Hematopoietic multipotent progenitor cell treated with erythropoietin and hydrocortisone succinate and interleukin-3 and kit ligand, for 6 days (in vitro differentiated cells): ENCODE measurements at places on chromosomes 13 and 19.

GRCh38 chr13:45602183-45603170 is 13.1 kb downstream of the ERICH6B start:
- DNase-seq: peak; percentile 7

DNA sequence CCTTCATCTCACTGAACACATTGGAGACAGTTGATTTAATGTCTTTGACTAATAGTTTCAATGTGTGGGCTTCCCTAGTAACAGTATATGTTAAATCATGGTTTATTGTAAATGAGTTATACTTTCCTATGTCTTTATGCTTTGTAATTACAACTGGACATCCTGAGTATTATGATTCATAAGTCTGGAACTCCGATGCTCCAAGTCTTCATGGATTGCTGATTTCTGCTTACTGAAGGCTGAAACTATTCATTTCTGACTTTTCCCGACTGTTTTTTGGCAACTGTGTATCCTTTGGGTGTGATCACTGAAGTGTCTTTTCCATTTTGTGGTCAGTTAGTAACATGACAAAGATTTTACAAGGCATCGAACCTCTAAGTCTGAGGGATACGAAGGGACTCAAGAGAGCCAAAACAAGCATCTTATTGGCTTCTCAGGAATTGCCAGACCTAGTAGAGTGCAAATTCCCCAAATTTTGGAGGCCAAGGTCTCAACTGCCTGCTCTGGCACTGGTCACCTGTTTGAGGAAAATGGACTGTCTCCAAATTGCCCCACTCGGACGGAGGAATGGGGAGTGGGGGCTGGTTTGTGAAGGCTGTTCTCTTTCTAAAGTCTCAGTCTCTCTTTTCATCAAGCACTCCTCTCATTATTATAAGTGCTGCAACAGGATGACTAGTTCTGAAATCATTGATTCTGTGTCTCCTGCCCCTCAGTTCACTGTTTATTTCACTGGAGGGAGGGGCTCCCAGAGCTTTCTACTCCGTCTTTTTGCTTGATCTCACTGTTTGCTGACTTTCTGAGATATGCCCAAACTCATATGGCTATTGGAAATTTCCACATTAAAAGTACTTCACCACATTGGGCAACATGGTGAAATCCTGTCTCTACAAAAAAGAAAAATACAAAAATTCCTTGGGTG is 20.2 kb upstream of the CD70 start:
- DNase-seq: no peak

DNA sequence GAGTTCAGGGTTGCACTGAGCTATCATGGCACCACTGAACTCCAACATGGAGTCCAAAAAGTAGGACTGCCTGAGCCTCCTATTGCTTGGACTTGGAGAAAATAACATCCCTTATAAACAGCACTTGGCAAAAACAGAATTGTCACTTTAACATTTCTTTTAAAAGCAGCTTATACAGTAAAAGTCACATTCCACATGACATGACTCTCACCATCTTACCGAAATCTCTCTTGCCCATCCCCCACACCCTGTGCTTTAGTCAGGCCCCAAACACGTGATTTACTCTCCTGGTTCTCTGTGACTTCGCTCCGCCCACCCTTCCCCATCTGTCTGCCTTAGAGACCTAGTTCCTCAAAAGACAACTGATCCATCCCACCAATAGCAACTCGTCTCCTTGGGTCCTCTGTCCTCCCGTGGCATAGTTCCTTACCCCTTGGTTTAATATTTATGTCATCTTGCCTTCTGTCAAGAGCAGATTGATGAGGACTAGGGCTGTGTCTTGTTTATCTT is 4.6 kb downstream of the SAFB start:
- DNase-seq: peak; percentile 95

DNA sequence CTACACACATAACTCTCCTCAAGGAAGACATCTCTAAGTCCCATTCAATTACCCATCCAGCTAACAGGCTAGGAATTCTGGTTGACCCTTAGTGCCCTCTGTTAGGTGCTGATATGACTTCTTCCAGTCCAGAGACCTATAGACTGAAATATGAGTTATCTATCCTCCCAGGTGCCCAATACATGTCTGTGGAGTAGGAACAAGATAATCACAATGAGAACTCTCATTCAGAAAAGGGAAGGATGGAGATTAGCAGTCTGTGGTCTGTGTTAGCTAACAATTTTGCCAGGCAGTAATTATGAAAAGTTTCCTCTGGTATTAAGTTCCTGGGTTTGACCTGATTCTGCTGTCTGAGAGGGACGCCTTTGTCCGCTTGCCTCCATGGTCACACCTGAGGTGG is 44.2 kb upstream of the SLAIN1 start:
- peak; percentile 29 for DNase-seq

GRCh38 chr19:48190885-48191284 is 20.4 kb downstream of the ZSWIM9 start:
- DNase-seq: no peak

DNA sequence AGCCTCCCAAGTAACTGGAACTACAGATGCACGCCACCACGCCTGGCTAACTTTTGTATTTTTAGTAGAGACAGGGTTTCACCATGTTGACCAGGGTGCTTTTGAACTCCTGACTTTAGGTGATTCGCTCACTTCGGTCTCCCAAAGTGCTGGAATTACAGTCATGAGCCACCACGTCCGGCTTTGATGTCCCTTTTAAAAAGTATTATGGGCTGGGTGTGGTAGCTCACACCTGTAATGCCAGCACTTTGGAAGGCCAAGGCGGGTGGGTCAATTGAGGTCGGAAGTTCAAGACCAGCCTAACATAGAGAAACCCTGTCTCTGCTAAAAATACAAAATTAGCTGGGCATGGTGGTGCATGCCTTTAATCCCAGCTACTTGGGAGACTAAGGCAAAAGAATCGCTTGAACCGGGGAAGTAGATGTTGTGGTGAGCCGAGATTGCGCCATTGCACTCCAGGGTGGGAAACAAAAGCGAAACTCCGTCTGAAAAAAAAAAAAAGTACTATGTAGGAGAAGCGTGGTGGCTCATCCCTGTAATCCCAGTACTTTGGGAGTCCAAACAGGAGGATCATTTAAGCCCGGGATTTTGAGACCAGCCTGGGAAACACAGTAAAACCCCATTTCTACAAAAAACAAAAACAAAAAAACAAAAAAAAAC is 22.8 kb upstream of the ERVV-1 start:
- no peak for DNase-seq

GRCh38 chr13:28659621-28659970 is 666 bp downstream of the POMP start:
- peak; percentile 63 for DNase-seq

- DNase-seq: no peak
These were observed 521.0 kb downstream of the SUCLA2 start for GRCh38 chr13:47480121-47480520.

DNA sequence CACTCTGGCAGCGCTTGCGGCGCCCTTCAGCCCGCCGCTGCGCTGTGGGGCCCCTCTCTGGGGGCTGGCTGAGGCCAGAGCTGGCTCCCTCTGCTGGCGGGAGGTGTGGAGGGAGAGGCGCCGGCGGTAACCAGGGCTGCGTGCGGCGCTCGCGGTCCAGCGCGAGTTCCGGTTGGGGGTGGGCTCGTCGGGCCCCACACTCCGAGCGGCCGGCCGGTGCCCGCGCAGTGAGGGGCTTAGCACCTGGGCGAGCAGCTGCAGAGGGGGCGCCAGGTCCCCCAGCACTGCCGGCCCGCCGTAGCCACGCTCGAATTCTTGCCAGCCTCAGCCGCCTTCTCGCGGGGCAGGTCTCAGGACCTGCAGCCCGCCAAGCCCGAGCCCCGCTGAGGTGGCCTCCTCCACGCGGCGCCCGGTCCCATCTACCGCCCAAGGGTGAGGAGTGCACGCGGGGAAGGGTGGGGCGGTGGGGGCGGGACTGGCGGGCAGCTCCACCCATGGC is 879.0 kb upstream of the SLITRK5 start:
- no peak for DNase-seq

DNA sequence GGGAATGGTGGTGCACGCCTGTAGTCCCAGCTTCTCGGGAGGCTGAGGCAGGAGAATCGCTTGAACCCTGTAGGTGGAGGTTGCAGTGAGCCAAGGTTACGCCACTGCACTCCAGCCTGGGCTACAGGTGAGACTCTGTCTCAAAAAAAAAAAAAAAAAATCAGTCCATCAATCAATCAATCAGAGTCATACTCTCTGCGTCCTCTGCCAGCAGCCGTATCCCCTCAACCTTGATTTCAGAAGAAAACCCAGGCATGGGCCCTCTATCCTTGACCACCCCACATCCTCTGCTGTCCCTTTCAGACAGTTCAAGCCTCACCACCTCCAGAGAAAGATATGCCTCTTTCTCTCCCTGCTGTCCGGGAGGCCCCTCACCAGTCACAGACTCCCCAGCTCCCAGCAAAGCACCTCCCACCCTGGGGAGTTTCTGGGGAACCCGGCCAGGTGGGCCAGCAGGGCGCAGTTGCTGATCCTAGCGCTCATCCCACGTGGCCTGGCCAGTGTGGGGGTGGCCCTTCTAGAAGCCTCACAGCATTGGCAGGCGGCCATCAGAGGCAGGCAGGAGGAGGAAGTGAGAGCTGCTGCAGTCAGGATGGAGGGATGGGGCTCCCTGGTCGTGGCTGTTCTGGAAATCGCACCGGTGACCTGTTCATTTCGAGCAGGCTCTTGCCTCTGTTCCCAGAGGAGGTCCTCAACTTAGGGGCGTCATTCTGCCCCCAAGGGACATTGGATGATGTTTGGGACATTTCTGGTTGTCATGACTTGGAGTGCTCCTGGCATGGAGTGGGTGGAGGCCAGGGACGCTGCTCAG is 10.2 kb upstream of the JSRP1 start:
- peak; percentile 95 for DNase-seq

DNA sequence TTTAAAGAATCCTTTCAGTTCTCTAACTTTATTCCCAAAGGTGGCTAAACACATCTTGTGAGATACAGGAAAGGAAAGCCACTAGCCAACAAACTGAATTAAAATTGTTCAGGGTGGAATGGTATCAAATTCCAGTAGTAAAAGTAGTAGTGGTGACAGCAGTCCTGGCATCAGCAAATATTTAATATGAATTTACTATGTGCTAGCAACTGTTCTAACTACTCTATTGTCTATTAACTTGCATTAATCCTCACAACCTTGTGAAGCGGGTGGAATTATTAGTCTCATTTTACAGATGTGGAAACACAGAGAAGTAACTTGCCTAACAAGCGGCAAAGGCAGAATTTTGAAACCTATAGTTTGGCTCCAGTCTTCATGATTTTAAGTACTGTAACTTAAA is 130.1 kb downstream of the KLF12 start:
- no peak for DNase-seq

DNA sequence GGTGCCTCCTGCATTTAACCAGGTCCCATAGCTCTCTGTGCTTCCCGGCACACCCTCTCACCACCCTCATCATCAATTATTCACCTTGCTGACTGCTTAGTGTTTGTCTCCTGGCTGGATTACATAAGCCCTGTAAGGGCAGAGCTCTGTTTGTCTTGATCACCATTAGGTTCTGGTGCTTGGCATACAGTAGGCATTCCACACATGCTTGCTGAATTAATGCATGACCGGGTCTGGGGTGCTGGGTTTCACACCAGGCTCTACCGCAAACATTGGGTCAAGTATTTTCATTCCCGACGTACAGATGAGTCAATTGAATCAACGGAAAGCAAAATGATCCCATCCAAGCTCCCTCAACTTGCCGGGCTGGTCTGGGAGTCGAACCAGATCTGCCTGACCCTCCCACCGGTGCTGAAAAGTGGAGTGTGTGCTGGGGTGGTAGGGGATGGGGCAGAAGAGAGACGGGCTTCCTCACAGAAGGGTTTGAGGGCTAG is 28.5 kb downstream of the VAV1 start:
- no peak for DNase-seq

DNA sequence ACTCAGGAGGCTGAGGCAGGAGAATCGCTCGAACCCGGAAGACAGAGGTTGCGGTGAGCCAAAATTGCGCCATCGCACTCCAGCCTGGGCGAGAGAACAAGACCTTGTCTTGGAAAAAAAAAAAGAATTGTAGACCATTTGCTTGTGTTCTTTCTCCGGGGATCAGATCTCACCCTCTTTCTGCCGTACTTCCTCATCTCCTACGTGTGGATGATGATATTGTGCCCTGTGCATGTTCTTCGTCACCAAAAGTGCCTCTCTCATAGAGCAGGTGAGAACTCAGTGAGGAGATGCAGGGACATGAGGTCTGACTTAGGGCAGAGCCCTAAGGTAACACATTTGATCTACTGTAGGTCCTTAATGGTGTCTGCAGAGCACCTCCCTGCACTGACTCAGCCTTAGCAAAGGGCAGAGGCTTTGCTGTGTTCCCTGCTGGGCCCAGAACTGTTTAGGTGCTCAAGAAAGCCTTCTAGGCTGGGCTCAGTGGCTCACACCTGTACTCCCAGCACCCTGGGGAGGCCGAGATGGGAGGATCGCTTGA is 1.3 kb downstream of the APOC2 start:
- DNase-seq: no peak

DNA sequence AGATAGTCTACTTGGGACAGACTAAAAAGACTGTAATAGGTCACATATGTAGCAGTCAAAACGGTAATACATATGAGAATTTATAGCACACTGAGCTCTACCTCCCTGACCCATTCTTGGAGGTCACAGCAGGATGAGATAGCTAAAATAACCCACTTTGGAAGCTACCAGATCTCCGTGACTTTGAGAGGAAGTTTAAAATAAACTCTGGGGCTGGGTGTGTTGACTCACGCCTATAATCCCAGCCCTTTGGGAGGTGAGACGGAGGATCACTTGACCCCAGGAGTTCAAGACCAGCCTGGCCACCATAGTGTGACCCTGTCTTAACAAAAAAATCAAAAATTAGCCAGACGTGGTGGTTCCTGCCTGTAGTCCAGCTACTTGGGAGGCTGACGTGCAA is 45.3 kb downstream of the DHRS12 start:
- no peak for DNase-seq

DNA sequence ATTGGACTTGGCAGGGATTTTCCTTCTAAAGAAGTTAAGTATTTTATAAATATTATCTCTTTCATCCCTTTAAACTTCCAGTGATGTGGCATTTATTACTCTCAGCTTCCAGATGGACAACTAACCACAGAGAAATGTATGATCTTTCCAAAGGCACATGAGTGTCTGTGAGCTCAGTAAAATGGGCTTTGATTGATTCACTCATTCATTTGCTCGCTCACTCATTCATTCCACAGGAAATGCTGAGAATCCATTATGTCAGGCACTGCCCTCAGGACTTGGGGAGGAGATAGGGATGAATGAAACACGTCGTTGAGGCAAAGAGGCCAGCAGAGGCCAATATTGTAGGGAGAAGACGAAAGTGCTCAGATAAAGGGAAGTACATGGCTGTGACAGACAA is 359.3 kb downstream of the EFNB2 start:
- DNase-seq: no peak

- DNase-seq: no peak
These were observed 68.3 kb downstream of the STARD13 start for GRCh38 chr13:33217256-33217655.

- no peak for DNase-seq
These were observed 43.3 kb upstream of the GPC6 start for GRCh38 chr13:93183302-93183701.
